ENCODE measurements at places on chromosomes 6 and 20. TPM values are rescaled to one million over a fixed set of nuclear protein-coding genes. Genes with fewer than 3 reads are reported as not detected.

The PGC gene
- not detected for total RNA-seq

The C20orf202 gene
- total RNA-seq = not detected

The HSPA12B gene
- under 0.01 TPM for total RNA-seq

The TBX18 gene
- 0.21 TPM for total RNA-seq

The OSER1 gene
- 60.1 TPM for total RNA-seq

The SLC17A3 gene
- total RNA-seq = not detected

The GGTLC1 gene
- total RNA-seq = not detected

The FAM110A gene
- 15.8 TPM for total RNA-seq

The PKIG gene
- total RNA-seq = 12.4 TPM

The RAD21L1 gene
- total RNA-seq = not detected

The ACSS1 gene
- total RNA-seq = 2.6 TPM

The CTAGE9 gene
- not detected for total RNA-seq

The C20orf141 gene
- total RNA-seq = not detected

The NOX3 gene
- not detected for total RNA-seq

The NEU1 gene
- total RNA-seq = 75.4 TPM

The IL20RA gene
- 17.1 TPM for total RNA-seq

The SRMS gene
- total RNA-seq = not detected

The FAM184A gene
- 0.24 TPM for total RNA-seq

The BPIFB4 gene
- total RNA-seq = not detected

The CEP85L gene
- total RNA-seq = 9.9 TPM

The HLA-DQA2 gene
- total RNA-seq = not detected

The C20orf144 gene
- total RNA-seq = not detected

The CAP2 gene
- 3.2 TPM for total RNA-seq

The BHLHE23 gene
- total RNA-seq = not detected

The RGS17 gene
- 3.4 TPM for total RNA-seq

The VWA7 gene
- 0.48 TPM for total RNA-seq

The INSM1 gene
- not detected for total RNA-seq

The PAK5 gene
- not detected for total RNA-seq

The CHRNA4 gene
- total RNA-seq = not detected

The ADGRG6 gene
- 21.7 TPM for total RNA-seq

The MBOAT1 gene
- 5.5 TPM for total RNA-seq

The ALDH5A1 gene
- 2.3 TPM for total RNA-seq

The ADGRF5 gene
- 0.48 TPM for total RNA-seq

The GJA10 gene
- total RNA-seq = not detected

The DDX43 gene
- total RNA-seq = 0.48 TPM

The BPIFB1 gene
- not detected for total RNA-seq

The FAM83C gene
- under 0.01 TPM for total RNA-seq

The PTPRT gene
- total RNA-seq = under 0.01 TPM

The LPA gene
- total RNA-seq = 0.24 TPM

Data from tracheal epithelial cell (primary cell).